ENCODE measurements at places on chromosomes 12 and 14. TPM values are rescaled to one million over a fixed set of nuclear protein-coding genes. Genes with fewer than 3 reads are reported as not detected.

Gene KRT74
- not detected for total RNA-seq

GRCh38 chr14:68853749-68854148 is 60.9 kb upstream of the ZFP36L1 start:
- DNase-seq, result no peak

DNA sequence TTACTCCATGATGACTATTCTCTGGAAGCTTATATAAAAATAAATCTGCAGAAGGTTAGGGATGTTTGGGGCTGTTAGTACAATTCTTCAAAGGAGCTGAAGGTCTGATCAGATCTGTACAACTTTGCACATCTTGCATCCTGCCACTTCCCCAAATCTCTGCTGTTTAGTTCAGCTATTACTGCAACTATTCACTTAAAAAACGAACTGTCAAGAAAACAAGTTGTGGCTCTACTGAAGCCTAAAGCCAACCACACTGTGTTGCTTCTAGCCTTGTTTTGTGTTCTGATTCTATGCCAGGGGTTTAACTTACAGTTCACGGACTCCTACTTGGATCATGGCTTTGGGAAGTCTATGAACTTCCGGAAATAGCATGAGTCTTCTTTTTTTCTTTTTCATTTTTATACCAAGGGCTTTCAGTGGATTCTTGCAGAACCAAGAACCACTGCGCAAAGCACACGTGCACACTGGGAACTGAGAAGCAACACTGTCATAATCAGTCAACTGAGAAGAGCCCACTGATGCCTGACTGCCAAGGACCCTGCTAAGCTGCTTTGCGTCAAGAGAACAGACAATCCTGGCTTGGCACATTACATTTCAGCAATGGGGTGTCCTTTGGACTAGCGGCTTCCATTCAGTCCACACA is 66.3 kb upstream of the EEA1 start:
- no peak for DNase-seq

DNA sequence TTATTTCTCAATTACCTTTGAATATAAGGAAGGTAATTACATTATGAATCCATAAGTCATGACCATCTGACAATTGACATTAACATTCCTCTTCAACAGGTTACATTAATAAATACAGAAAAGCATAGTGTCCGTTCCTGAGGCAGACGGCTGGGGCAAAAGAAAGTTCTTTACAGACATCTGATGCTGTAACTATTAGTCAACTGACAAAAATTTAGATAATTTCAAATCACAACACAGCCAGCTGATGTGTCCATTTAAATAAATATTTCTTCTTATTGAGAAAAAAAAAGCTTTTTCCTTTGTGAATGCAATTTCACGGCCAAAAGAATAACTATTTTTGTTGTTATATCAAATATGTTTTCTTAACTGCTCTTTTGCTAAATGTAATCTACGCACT is 9.2 kb upstream of the PYROXD1 start:
- no peak for DNase-seq

Gene GARIN6
- not detected for total RNA-seq

DNA sequence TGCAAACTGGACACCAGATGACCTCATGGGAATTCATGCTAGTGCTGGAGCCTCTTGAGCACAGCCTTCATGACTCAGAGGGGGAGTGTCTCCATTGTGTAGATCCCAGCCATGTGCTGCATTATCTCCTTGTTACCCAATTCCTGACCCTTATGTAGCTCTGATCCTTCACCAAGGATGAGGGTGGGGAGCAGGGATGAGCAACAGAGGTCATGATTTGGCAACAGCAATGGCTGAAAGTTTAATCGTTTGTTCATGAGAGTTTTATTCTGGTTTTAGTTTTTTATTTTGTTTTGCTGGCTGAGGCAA is 9.5 kb upstream of the BDKRB1 start:
- DNase-seq, result peak; percentile 81

- DNase-seq, result no peak
Measured at GRCh38 chr12:52036587-52037171, 14.6 kb upstream of the NR4A1 start.

Gene GPRC5D
- total RNA-seq, result not detected

Gene DCN
- 2.9 TPM for total RNA-seq

DNA sequence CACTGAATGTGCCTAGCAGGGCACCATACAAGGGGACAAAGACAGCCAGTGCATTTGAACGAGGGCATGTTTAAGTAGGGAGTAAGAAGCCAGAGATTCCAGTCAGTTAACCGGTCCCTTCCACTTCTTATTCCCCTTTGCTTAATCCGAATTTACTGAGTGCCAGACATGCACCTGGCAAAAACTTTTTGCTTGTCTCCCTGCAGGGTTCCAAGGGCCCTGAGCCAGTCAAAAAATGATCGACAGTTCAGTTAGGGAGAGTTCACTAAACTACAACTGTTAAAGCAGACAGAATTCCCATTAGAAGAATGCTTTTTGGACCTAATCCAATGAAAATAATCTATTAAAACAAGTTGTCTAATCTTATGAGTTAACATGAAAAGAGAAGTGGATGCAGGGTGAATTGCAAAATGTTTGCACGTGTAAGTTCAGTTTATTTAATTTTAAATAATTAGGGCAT is 193.8 kb downstream of the TMTC2 start:
- no peak for DNase-seq

Gene KRT75
- total RNA-seq, result not detected

- no peak for DNase-seq
Measured at GRCh38 chr12:132376464-132376830, 47.1 kb upstream of the GALNT9 start.

DNA sequence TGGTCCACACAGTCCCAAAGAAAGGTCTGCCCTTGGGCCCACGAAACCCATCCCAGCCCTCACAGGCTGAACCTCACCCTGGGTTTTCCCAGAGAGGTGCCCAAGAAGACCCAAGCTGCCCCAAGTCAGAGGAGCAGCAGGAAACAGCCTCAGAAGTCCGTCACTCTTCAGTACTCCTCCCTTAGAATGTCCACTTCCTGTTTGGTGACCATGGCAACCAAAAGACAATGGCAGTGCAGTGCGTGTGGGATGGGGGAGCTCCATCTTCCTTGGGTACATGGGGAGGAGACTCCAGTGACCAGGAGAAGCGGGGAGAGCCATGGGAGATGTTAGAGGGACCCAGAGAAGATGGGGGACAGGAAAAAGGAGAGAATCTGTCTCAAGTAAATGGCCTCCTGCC is 11.3 kb downstream of the SELPLG start:
- DNase-seq, result no peak

- no peak for DNase-seq
Measured at GRCh38 chr14:91078095-91078737, 17.8 kb upstream of the RPS6KA5 start.

Gene SLC8A3
- total RNA-seq, result not detected

Gene USP44
- total RNA-seq, result 0.89 TPM

GRCh38 chr12:42507565-42507964 is 82.0 kb downstream of the PRICKLE1 start:
- DNase-seq, result no peak

Gene FAM186B
- total RNA-seq, result 0.21 TPM

GRCh38 chr12:94798113-94798512 is 147.8 kb upstream of the TMCC3 start:
- DNase-seq, result no peak

- DNase-seq, result peak; percentile 86
Measured at GRCh38 chr12:41604830-41605229, 416.7 kb downstream of the PDZRN4 start.

GRCh38 chr12:94954029-94954685 is 49.3 kb downstream of the NDUFA12 start:
- peak; percentile 47 for DNase-seq

GRCh38 chr12:15562263-15562662 is 226.9 kb downstream of the EPS8 start:
- no peak for DNase-seq

- no peak for DNase-seq
Measured at GRCh38 chr12:6532927-6533652, 1.2 kb upstream of the GAPDH start.

DNA sequence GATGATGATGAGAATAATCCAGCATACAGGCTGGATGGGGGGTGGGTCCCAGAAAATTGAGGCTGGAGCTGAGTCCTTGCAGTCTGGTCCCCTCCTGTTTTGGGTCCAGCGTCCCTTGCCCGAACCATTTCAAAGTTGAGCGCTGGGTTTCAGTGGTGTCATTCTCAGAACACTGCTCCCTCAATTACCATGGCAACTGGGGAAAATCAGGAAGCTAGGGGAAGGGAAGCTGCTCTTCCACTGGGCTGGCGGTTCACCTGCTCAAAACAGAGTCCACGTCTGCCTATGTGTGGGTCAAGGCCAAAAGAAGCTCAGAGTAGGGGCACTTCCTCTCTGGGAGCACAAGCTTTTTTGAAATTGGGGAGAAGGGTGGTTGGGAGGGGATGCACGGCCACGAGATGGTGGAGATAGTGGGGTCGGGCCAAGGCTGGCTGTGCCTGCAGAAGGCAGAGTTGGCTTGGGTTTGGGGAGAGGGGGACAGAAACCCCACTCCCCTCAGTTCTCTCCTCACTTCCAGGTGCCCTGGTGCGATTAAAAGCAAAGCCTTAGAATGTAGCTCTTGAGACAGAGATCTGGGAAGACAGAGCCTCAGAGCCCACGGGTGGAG is 1.7 kb upstream of the NOS1 start:
- no peak for DNase-seq

DNA sequence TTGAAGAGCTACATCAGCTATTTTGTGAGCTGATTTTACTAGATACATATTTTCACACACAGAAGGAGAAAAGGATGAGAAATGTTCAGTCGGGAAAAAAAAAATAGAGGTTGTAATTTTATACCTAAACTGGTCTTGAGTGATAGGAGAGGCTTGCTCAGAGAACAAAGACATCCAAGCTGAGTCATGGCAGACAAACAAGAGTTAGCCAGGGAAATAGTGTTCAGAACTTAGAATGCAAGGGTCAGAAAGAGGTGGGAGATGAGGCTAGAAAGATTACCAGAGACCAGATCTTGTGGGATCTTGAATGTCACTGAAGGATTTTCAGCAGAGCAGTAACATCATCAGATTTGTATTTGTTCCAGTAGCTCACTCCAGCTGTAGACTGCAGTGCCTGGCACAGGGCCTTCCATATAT is 121.9 kb upstream of the ATF1 start:
- peak; percentile 50 for DNase-seq

- no peak for DNase-seq
Measured at GRCh38 chr12:40446385-40446784, 221.6 kb downstream of the LRRK2 start.

Gene RPL10L
- total RNA-seq, result not detected

DNA sequence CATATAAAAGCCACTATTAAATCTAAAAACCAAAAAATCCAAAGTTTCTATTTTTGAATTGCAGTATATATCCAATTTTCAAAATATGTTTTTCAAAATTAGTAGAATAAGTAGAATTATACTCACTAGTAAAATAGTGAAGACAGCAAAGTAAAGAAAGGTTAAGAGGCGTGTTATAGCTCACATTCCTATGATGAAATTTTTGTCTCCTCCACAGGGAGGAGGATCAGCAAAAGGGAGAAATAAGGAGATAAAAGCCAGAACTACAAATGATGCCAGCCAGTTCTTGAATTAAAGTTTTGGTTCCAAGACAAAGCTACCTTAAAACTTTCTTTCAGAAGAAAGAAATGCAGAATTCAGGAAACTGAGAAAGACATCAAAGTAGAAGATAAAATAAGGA is 50.0 kb downstream of the C2CD5 start:
- no peak for DNase-seq

- DNase-seq, result no peak
Measured at GRCh38 chr12:123109319-123109772, 41.5 kb downstream of the PITPNM2 start.

GRCh38 chr14:63510538-63510937 is 32.6 kb downstream of the PPP2R5E start:
- no peak for DNase-seq

Gene KRT85
- not detected for total RNA-seq

Gene TAS2R7
- total RNA-seq, result not detected

Gene HCAR1
- 0.79 TPM for total RNA-seq

GRCh38 chr12:64006211-64006825 is 161.8 kb downstream of the SRGAP1 start:
- DNase-seq, result peak; percentile 47

DNA sequence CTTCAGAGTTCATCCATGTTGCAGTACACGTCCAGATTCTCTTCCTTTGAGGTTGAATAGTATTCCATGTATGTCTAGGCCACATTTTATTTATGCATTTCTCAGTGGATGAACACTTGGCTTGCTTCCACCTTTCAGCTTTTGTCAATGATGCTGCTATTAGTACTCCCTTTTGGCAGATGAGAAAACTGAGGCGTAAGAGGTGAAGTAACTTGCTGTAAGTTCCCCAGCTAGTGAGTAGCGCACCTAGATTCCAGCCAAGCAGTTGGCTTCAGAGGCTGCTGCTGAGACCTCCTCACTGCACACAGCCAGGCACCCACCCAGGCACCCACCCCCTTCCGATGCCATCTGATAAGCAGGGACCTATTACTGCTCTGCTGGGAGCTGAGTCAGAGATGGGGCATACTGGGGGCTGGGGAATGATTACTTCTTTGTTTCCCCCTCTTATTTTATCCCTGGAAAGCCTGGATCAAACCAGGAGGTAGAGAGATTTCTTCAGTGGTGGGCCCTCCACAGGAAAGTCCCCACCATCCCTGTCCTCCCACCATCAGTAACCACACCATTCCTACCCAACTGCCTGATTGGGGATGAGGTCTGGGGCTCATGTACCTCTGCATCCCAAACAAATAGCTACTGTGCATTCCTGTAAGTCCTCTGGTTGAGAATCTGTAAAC is 234.6 kb downstream of the PCNX1 start:
- DNase-seq, result no peak

Gene RNASE3
- not detected for total RNA-seq

- DNase-seq, result no peak
Measured at GRCh38 chr14:103472939-103473338, 49.7 kb downstream of the CKB start.

DNA sequence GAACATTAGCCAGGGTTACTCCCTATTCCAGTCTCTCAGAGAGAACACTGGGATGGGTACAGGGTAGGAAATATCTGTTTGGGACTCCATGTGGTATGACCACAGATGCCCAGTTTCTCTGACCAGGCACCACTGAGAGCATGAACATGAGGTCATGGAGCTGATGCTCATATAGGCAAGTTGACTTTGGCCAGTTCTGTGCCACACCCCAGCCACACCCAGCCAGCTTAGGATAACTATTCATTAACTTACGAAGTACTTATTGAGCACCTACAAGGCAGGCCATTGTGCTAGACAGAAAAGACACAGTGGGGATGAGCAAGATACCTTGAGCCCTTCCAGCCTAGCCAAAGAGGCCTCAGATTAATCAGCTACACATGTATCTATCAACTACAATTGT is 262.5 kb downstream of the DPF3 start:
- no peak for DNase-seq

Gene ACOT6
- total RNA-seq, result not detected

Gene SLC6A15
- 14.9 TPM for total RNA-seq

Gene CISTR
- not detected for total RNA-seq

- no peak for DNase-seq
Measured at GRCh38 chr12:89319122-89319521, 33.2 kb downstream of the DUSP6 start.
